ENCODE measurements at places on chromosomes 5 and 9.

- no peak for DNase-seq
These were observed 21.9 kb downstream of the MACROH2A1 start for GRCh38 chr5:135376961-135377624.

GRCh38 chr5:141492168-141492885 is 3.4 kb downstream of the PCDHGC5 start:
- DNase-seq: no peak

DNA sequence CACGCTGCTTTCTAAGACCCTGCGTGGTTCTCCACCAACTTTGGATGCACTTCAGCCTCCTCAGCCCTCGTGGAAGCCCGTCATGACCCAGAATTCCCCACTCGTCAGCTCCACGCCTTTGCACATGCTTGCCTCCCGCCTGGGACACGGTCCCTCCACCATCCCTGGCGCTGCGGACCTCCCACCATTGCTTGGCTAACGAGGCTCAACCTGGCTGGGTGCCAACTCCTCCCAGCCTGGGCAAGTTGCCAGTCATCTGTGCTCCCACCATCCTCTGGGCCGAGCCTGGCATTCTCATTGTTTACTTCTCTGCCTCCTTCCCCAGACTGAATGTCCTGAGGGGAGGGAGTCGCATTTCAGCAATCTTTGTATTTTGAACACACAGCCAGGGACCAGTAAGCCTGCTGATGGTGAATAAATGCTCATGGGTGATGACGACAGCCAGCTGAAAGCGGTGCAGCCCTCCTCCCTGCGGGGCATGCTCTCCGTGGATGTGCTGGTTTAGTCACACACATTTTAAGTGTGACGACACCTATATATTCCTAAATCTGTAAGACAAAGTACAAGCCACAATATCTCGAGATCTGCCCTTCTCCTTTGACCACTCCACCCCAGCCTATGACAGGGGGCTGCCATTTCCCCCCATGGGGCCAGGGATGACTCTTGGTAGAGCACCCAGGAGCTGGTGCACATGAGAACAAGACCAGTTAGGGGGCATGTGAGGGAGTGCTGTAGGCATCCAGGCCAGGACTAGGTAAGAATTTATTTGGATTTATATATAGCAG is 37.6 kb downstream of the ANKRD33B start:
- no peak for DNase-seq

GRCh38 chr9:28834156-28834555 is 1260.9 kb upstream of the C9orf72 start:
- no peak for DNase-seq

- DNase-seq: no peak
These were observed 32.0 kb downstream of the TBCA start for GRCh38 chr5:77744116-77744515.

DNA sequence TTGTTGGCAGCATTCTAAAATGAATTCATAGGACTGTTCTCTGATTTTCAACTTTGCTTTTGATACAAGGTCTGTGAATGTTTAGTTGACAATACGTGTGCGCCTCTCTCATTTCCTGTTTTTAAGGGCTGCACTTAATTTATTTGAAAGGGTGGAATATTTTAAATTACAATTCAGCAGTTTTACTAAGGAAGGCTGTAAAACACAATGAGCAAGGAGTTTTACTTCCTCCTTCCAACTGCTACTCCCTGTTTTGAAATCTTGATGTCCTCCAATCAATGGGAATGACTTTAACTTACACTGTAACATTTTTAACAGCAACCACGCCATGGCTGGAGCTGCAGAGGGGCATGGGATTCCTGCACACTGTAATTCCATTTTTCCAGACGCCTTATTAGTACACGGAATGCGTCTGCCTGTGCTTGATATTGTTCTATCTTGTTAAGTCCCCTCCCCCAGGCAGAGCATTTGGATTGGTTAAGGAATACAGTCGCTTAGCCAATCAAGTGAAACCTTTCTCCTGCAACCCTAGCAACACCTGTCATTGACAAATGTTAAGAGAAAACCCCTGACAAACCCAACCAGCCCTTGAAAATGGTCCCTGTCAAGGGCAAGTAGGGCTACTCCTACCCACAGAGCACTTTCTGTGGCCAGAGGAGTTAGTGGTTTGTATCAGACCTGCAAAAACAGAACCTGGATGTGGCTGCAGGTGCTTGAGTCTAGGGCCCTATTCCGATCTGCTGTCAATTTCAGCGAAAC is 12.5 kb upstream of the ZSWIM6 start:
- no peak for DNase-seq

DNA sequence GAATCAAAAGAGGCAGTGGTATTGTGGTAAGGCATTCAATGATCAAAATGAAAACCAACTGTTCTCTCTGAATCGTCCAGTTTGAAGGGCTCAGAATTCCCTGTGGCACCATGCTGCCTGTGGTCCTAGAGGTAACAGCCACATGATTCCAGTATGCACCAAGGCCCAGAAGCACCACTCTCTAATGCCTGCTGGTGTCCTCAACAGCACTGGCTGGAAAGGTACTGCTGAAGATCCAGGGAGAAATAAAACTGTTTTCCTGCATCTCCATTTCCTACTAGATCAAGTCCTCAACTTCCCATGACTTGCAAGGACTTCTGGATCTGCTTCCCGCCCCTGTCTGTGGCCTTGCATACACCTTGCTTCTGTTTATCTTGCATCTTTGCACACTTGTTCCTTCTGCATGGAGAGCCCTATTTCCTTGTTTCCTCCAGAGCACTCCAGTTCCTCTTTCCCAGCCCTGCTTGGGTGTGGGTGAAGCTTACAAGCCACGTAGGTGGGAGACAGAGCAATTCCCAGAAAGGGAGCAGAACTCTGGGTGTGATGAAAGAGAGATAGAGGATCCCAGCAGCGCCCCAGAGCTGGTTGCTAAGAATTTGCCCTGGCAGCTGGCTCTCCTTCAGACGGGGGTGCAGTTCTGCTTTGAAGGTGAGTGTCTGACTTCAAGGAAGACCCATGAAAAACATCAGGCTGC is 41.0 kb upstream of the EQTN start:
- DNase-seq: no peak

DNA sequence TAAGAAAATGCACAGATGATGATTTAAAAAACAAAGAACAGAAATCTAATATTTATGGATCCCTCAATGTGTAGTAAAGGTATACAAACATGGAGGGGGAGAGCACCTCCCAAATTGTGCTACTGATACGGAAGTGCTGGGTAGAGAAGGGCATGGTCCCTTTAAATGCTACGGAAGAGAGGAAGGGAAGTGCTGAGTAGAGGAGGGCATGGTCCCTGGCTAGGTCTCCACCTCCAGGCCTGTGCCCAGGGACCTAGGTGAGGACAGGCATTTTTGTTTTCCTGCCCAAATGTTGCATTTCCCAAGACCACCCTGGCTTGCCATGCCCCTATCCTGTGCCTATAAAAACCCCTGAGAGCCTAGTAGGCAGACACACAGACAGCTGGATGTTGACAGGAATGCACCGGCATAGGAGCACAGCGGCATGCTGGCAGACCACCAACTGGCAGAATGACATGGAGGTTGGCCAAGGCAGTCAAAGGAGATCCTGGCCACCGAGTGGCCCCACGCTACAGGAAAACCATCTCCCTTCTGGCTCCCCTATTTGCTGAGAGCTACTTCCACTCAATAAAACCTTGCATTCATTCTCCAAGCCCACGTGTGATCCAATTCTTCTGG is 62.1 kb upstream of the SPDL1 start:
- DNase-seq: no peak

DNA sequence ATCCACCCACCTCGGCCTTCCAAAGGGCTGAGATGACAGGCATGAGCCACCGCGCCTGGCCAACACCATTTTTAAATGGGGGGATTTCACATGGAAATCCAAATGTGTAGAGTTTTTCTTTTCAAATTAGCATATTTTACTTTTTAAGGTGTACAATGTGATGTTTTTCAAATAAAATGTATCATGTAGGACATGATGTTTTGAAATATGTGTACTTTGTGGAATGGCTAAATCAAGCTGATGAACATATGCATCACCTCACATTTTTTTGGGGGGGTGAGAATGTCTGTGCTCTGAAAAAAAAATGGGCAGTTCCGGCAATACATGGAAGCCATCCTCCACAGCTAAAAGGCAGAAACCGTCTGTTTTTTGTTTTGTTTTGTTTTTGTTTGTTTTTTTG is 3.4 kb upstream of the FAF2 start:
- DNase-seq: no peak

DNA sequence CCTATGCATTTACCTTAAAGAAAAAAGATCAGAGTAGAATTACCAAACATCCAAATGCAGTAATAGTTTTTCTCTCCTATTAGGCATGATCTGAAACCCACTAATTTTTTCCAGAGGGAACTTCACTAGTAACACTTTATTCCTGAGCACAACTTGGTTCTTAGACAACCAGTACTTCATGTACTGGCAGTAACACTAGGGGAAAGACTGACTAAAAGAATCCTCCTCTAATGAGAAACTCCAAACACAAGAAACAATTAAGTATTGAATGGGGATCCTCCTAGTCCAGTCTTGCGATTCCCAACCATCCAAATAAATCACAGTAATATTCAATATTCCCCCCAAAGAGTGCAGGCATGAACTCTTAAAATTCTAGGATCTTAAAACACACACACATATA is 48.9 kb downstream of the ZNF608 start:
- no peak for DNase-seq

GRCh38 chr5:144484124-144484897 is 313.6 kb downstream of the KCTD16 start:
- DNase-seq: no peak

GRCh38 chr9:80906728-80907127 is 782.6 kb downstream of the TLE1 start:
- DNase-seq: no peak

- DNase-seq: no peak
These were observed 56.2 kb downstream of the ANGPTL2 start for GRCh38 chr9:127066060-127066850.
